Esophagus muscularis mucosa (tissue), 4 donors: ENCODE measurements at places on chromosomes 3 and 15. TPM values are rescaled to one million over a fixed set of nuclear protein-coding genes. Genes with fewer than 3 reads are reported as not detected.
A peak's percentile ranks its signal among the peaks of the same experiment; 100 is the strongest.

- no peak for DNase-seq
These were observed 45.7 kb downstream of the PGBD4 start for GRCh38 chr15:34147371-34148140.

- no peak for DNase-seq
These were observed 53.5 kb upstream of the PRTG start for GRCh38 chr15:55796321-55796965.

DNA sequence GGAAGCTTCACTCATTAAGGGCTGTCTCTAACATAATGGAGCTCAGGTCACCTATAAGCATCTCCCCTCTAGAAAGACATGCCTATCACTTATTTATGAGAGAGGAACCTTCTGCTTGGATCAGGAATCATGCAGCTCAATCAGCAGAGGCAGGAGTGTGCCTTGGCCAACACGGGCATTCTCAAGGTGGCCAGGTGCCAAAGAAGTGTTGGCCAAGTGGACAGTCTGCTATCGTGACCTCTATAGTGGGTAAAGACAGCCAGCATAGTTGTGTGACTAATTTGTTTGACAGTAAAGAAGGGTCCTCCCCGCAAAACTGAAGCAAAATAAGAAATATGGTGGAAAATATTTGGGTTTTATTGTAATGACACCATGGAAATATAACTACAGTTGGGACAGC is 14.7 kb upstream of the AGTR1 start:
- DNase-seq = no peak

DNA sequence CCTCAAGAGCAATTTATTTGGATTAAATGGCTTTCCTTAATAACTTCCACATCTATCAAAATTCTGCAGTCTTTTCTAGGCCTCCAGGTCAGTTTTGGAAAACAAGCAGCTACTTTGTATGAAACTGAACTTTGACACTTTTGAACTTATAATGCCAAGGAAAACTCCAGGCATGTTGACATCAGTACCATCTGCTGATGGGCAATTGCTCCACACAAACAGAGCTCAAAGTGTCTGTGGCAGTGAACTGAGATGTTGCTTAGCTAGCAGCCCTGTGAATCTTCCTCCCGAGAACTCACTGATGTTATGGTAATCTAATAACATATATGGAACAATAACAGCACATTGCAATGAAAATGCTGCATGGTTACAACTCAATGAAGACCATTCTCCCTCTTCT is 250.2 kb downstream of the THRB start:
- no peak for DNase-seq

The PDIA5 gene
- total RNA-seq = 14.1 TPM

DNA sequence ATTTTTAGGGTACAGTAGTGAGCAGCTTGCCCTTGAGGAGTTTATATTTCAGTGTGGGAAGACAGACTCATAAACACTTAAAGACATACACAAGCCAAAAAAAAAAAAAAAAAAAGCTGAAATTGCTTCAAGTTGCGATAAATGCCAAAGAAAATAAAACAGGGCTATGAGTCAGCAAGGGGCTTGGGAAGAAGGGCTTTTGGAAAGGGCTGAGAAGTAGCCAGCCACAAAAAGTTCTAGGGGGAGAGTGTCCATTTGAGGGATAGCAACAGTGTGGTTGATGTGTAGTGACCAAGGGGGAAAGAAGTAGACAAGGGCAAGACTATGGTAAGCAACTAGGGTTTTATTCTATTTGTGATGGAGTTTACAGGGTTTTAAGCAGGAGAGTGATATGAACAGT is 185.5 kb downstream of the ADAMTS9 start:
- DNase-seq = peak; percentile 53

DNA sequence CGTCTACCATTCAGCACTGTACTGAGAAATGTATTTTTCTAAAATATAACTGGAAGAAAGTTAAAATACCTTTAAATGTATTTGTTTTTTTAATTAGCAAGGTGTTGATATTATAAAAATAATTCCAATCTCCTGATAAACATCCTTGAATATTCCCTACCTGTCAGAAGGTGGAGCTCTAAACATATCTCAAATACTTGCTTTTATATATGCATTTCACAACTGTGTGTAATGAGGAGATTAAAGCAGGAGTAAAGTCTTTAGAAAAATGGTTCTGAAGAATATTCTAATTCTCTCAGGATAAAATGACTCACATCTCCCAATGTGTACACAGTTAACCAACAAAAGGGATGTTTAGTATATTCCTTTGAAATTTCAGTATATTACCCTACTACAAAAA is 422.7 kb downstream of the PLCL2 start:
- DNase-seq = no peak

DNA sequence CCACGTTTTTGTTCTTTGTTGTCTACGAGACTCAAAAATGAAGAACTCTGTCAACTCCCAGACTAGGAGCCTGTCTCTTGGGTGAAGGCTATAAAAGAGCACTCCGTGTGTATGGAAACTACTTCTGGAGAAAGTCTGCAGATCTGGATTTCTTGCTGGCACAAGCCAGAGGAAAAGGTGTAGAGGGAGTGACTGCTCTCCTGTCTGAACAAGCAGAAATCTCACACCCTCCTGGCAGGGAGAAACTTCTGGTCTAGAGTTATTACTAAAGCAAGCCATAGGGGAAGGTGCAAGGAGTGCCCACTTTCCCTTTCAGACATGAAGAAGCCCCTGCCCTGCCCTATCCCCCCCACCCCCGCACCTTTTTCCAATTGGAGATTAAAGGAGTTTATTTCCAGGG is 9.5 kb downstream of the PLAAT1 start:
- DNase-seq = no peak

The LCTL gene
- not detected for total RNA-seq

DNA sequence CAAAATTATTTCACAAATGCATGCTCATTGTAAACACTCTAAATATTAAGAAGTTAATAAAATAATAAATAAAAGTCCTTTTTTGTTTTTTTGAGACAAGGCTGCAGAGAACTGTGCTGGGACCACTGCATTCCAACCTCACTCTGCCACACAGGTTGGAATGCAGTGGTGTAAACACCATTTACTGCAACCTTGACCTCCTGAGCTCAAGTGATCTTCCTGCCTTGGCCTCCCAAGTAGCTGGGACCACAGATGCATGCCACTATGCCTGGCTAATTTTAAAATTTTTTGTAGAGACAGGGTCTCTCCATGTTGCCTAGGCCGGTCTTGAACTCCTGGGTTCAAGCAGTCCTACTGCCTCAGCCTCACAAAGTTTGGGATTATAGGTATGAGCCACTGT is 578.4 kb downstream of the ZIC1 start:
- no peak for DNase-seq

- no peak for DNase-seq
These were observed 29.7 kb downstream of the MECOM start for GRCh38 chr3:169633789-169634188.

GRCh38 chr3:24359645-24360462 is 134.8 kb downstream of the THRB start:
- no peak for DNase-seq

DNA sequence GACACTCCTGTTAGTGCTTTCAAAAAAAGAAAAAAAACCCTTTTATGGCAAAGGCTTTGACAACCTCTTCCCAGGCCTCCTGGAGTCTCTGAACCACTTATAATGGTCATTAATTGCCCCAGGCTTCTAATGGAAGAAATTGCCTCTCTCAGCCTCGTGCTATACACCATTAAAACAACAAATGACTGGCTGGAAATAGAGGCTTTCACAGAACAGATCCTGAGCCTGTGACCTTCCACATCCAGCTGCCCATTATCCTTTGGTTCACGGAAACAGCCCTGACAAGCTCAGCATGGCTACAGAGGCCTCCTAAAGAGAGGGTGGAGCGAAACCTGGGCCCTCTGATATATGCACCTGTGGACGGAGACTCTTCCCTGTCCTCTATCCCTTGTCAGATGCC is 26.8 kb upstream of the MKRN3 start:
- no peak for DNase-seq

GRCh38 chr3:107833043-107833442 is 257.8 kb downstream of the CD47 start:
- DNase-seq = no peak

The WNT7A gene
- total RNA-seq = not detected

- no peak for DNase-seq
These were observed 228.5 kb upstream of the ROBO2 start for GRCh38 chr3:76811418-76811817.

DNA sequence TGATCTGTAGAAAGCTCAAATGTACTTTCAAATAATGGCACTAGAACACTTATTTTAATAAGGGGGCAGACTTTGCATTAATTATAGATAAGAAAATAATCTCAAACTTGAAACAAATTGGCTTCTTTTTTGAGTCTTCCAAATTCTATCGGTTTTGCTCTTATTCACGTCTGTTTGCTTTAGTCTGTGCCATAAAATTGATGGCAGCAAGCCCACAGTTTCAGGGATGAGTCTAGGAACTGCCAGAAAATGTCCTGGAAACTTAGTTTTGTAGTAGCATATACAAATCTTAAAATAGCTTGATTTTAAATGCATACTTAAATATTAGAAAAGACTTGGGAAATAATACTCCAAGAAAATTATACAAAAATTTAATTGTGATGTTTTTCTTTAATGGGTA is 39.7 kb downstream of the BCHE start:
- DNase-seq = no peak

The SEMA4B gene
- 40.9 TPM for total RNA-seq

- no peak for DNase-seq
These were observed 10.5 kb downstream of the SHF start for GRCh38 chr15:45177285-45177684.

The MCTP2 gene
- total RNA-seq = 2.4 TPM

DNA sequence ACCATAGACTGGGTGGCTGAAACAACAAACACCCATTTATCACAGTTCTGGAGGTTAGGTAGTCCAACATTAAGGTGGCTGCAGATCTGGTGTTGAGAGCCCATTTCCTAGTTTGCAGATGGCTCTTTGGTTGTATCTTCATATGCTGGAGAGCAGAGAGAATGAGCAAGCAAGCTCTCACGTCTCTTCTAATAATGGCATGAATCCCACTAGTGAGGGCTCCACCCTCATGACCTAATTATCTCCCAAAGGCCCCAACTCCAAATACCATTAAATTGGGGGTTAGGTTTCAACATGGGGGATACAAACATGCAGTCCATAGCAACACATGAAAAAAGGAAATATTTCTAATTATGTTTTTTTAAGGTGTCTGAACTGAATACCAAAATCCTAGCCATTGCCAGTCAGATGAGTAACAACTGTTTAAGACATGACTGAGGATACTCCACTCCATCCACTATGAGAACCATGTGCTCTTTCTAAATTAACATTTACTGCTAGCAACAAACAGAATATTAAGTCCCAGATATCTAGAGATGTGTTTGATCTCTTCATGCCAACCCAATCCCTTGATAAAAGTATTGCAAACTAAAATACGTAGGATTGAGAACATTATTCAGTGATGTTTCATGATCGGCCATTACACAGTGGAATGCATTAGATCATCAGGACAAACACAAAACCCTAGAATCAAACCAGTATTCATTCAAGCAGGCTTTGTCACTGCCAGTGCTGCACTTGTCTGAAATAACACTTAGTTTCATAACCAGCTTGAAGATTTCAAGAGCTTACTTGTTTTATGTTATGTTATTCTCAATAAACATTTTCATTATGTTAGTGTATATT is 340.3 kb downstream of the SLC9A9 start:
- no peak for DNase-seq

The AEN gene
- total RNA-seq = 23.9 TPM

DNA sequence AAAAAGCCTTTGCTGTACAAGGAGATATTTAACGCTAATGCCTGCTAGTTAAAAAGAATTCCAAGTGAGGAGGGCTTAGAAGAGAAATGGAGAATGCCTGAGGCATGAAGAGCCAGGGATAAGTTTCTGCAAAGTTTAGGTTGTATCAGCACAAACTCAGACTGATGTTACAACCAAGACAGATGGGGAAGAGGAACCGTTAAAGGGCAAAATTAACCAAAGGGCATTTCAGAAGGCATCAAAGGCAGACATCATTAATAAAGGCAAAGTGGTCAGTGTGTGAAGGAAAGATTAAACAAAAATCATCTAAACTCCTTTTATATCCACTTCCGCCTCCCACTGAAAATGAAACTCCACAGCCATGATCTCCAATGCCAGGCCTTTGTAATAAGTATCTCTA is 7.0 kb downstream of the MYO5A start:
- DNase-seq = no peak

The NEK10 gene
- 1.4 TPM for total RNA-seq

The MNS1 gene
- total RNA-seq = 0.52 TPM

- no peak for DNase-seq
These were observed 10.1 kb downstream of the SCN10A start for GRCh38 chr3:38805765-38806386.

DNA sequence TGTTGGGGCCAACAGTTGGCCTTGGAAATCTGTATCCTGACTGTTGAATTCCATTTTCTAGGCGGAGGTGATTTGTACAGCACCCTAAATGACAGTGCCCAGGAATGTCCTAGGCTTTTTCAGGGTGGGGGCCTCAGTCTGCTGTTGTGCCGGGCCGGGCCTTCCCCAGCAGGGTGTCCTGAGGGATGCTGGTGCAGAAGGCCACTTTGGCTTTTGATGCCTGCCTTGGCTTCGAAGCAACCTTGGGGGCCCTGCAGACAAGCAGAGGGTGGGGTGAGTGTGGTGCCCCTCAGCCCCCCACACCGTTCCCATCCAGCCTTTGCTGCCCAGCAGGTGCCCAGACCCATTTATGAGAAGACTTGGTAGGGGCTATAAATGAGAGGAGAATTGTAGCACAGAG is 33.0 kb downstream of the SYNM start:
- DNase-seq = no peak

DNA sequence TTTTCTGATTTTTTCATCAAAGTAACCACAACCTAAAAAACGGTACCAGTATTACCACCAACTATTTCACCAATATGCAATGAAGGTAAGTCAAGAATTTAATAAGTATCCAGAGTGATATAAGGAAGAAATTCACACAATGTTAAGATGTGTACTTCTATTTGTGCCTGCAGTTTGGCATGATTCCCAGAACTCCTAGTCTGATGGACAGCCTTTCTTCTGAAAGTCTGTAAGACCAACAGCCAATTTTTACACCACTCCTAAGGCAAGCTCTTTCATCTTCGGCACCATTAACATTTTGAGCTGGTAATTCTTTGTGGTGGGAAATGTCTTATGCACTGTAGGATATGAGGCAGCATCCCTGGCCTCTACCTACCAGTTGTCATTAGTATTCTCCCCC is 108.3 kb downstream of the VPS13C start:
- no peak for DNase-seq

The DUOXA2 gene
- not detected for total RNA-seq

DNA sequence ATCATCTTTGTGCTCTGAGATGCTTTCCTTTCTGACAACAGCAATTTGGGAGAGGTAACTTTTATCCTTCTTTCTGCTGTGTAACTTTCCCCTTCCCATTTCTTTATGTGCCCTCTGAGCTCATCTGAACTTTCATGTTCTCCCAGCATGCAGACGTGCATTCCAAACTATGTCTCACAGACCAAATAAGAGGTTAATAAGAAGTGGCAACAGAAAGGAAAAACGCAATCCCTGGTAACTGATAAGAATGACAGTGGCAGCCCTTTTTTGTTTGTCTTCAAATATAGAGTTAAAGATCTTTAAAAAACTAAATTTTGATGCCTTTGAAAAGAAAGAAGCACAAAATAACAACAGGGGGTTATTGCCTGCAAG is 533.4 kb downstream of the FOXP1 start:
- peak; percentile 34 for DNase-seq

GRCh38 chr3:187999821-188000220 is 154.1 kb upstream of the LPP start:
- no peak for DNase-seq

GRCh38 chr3:161884830-161885229 is 388.2 kb downstream of the OTOL1 start:
- no peak for DNase-seq

The PIGB gene
- total RNA-seq = 9.6 TPM
